RPMI7951 (cell line): ENCODE measurements at places on chromosomes 6 and 20. TPM values are rescaled to one million over a fixed set of nuclear protein-coding genes. Genes with fewer than 3 reads are reported as not detected.

Gene INSM1
- total RNA-seq, result under 0.01 and 0.10 TPM in 2 replicates

Gene KIAA1755
- 0.59 and 1.1 TPM in 2 replicates for total RNA-seq

Gene TEAD3
- 5.6 and 6.1 TPM in 2 replicates for total RNA-seq

Gene ID1
- total RNA-seq, result 315 and 437 TPM in 2 replicates

Gene AKAP7
- 8.5 and 8.8 TPM in 2 replicates for total RNA-seq

Gene HSPA12B
- total RNA-seq, result not detected in 2 replicates

Gene FOXF2
- 1.1 and 2.0 TPM in 2 replicates for total RNA-seq

Gene GPR31
- not detected in 2 replicates for total RNA-seq
